ENCODE measurements at places on chromosomes 6 and 20.
A peak's percentile ranks its signal among the peaks of the same experiment; 100 is the strongest.

DNA sequence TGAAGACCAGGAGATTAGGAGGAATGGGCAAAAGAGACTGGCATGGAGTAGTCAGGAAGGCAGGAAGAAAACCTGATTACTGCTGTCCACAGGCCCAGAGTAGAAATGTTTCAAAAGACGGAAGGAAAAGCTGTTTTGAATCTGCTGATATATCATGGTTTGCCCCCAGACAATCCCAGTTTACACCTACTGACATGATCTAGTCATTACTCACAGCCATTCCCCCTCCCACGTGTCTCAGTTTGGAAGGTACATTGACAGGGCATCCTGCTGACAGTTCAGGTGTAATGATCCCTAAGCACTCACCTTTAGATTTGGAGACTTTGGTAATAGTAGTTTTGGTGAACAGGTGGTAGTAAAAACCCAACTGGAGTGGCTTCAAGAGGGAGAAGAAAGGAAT lies 9.8 kb upstream of the TXNDC5 start:
- no peak for DNase-seq

- DNase-seq: no peak
Observed at GRCh38 chr6:151441390-151442166, 10.3 kb downstream of the RMND1 start.

DNA sequence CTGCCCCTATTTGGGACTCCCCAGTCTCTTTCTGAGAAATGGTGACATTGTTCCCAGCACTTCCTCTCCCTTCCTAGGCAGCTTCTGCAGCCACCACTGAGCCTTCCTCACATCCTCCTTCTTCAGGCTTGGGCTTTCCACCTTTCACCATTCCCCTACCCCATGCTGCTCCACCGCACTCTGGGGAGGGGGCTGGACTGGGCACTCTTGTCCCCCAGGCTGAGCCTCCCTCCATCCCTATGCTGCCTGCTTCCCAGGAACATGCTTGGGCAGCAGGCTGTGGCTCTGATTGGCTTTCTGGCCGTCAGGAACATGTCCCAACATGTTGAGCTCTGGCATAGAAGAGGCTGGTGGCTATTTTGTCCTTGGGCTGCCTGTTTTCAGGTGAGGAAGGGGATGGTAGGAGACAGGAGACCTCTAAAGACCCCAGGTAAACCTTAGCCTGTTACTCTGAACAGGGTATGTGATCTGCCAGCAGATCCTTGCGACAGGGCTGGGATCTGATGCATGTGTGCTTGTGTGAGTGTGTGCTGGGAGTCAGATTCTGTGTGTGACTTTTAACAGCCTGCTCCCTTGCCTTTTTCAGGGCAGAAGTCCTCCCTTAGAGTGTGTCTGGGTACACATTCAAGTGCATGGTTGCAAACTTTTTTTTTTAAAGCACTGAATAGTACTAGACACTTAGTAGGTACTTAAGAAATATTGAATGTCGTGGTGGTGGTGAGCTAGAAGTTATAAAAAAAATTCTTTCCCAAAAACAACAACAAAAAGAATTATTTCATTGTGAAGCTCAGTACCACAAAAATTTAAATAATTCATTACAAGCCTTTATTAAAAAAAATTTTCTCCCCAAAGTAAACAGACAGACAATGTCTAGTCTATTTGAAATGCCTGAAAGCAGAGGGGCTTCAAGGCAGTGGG lies 2.1 kb upstream of the CDKN1A start:
- DNase-seq: peak; percentile 29

DNA sequence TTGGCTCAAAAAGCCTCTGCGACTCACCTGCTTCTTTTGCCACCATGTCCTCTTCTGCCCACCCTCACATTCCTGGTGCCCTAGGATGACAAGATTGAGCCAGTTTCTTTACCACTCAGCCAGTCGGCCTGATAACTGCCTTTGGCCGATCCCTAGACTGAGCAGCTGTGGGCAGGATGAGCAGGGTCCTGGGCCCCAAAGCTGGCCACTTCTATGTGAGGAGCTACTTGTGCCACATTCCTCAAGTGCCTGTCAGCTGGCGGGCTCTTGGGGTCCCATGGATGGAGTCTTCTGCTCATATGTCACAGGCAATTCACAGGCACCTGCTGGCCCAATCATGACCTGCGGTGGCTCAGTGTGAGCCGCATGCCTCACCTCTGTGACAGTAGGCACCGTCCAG lies 16.5 kb downstream of the DYNLRB1 start:
- no peak for DNase-seq

DNA sequence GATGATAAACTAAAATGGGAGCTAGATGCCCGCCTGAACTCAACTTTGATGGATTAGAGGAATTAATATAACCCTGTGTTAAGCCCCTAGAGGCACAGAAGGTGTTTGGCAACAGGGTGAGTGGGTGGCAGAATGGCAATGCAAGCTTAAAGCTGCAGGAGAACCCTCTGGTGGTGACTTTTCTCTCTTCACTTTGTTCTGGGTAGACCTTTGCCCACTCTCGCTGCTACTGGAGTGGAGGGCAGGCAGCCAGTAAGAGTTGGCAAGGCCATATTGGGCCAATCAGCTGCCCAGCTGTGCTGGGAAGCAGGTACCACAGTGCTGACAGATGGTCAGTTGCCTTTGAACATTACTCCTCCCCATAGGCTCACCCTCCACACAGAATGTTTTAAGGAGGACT lies 468.2 kb downstream of the MMUT start:
- DNase-seq: no peak

DNA sequence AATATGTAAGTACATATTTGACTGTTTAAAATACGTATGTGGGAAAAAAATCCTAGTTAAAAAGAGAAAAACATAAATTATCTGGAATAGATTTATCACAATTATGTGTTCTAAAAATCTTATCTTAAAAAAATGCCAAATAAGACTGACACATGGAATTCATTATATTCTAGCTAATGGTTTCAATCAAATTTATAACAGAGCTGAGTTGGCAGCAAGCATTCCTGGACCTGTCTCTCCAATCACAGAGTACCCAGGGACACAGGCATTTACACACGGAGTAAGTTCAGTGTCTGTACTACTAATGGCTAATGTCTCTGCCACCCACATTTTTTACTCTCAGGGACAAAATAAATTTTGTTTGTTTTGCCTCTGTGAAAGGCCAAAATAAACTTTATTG lies 122.3 kb downstream of the RPS12 start:
- DNase-seq: peak; percentile 15

- DNase-seq: peak; percentile 81
Observed at GRCh38 chr20:35307666-35308653, 15.7 kb upstream of the FAM83C start.

DNA sequence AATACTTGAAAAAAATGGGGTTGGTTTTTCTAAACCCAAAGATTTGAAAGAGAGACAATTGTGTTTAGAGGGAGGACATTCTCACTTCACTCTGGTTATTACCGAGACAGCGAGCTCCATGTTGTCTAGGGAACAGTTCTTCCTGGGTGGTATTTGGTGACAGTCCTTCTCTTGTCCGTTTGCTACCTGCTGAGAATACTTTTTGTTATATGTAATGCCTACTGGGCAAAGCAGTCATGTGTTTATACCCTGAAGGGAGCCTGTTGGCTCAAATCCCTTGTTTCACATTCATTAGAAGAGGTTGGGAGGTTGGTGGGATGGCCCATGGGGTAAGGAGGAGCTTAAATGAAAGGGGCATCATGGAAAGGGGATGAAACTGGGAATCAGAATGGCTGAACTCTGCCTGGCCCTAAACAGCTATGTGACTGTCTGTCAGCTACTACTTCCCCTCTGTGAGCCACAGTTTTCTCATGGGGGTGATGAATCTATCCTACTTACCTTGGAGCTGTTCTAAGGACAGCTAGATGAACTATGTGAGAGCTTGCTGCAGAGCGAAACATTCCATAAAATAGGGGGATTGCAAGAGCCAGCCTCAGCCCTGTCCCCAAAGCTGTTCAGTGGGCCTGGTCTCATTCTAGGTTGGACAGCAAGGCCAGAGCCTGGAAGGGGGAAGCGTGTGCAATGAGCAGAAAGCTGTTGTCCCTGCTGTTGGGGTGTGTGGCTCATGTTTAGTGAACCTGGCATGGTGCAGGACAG lies 43.5 kb downstream of the FNDC1 start:
- no peak for DNase-seq

GRCh38 chr20:50372770-50373088 lies 137.5 kb upstream of the PTPN1 start:
- DNase-seq: no peak

DNA sequence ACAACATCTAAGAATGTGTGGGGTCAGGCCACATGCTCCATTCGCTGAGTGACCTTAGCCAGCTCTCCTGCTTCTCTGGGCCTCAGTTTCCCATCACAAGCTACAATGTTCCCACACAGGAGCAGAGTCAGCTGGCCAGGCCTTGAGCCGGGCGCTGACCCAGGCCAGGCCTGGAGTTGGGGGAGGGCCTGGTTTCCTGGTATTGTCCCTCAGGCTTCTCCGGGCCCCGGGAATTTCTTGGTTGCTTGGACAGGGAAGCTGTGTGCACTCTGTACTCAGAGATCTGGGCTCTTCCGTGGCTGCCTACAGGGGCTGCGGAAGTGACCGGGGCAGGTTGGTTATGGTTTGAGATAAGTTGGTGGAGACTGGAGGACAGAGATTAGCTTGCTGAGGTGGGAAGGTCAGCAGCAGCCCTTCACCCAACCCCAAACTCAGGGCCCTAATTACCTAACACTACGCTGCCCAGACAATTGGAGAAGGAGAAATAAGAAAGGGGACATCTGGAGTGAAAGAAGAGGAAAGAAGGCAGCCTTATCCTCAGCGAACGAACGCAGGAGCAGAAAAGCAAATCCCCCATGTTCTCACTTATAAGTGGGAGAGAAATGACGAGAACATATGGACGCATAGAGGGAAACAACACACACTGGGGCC lies 6.2 kb downstream of the TGM2 start:
- DNase-seq: no peak

DNA sequence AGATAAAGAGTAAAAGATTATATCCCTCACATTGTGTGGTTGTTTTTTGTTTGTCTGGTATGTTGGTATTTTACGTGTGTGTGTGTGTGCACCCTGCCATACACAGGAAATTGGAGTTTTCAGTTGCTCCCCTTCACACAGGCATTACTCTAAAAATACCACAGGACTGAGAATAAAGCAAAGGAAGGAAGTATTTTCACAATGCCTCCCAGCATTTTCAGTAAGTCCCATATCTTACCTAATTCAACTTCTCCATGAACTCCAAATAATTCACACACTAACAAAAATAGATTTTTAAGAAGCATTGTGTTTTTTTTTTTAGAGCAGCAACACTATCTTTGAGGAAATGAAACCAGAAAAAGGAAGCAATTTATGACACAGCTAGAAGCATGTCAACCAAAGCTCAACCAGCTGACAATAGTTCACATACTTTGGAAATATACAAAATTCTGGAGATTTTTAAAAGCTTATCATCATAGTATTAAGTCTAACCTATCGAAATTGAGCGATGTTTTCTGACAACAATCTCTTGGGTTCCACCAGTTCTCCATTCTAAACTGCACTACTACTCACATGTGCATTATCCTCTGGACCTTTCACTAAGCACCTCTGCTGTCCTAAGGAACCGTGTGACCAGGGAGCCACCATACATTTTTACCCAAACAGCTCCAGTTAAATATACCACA lies 2.1 kb downstream of the UBE2J1 start:
- peak; percentile 27 for DNase-seq

GRCh38 chr6:7234547-7234946 lies 78.5 kb downstream of the SSR1 start:
- no peak for DNase-seq

- DNase-seq: peak; percentile 60
Observed at GRCh38 chr20:19495905-19496703, 262.0 kb upstream of the RIN2 start.

DNA sequence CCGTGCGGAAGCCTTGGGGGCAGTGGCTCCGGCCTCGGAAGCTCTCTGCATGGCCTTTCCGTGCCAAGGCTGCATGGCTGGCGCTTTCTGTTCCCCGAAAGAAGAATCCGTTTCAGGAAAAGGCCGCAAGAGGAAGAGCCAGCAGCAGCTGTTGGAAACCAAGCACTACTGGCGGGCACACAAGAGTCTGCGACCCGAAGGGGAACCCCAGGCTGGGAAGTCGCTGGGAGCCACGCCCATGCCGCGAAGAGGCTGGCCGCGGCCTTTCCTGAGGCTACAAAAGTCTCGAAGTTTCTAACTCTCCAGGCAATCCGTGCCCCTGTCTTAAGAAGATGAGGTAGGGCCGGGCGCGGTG lies at the start of gene CGAS:
Gene CGAS (minus strand): TSS at position 191 of the 355 bp plus-strand sequence. CDS start 116 bp downstream, at position 75.
- peak; percentile 70 for DNase-seq

- DNase-seq: no peak
Observed at GRCh38 chr6:5992551-5993225, 14.0 kb downstream of the NRN1 start.

- DNase-seq: peak; percentile 87
Observed at GRCh38 chr6:28269492-28269891, 2.5 kb downstream of the ZSCAN26 start.

- no peak for DNase-seq
Observed at GRCh38 chr20:58570204-58570859, 55.1 kb upstream of the APCDD1L start.

GRCh38 chr20:64051561-64052325 lies 2.3 kb upstream of the SOX18 start:
- DNase-seq: no peak

GRCh38 chr6:13229205-13230085 lies 98.9 kb downstream of the TBC1D7 start:
- DNase-seq: peak; percentile 37

DNA sequence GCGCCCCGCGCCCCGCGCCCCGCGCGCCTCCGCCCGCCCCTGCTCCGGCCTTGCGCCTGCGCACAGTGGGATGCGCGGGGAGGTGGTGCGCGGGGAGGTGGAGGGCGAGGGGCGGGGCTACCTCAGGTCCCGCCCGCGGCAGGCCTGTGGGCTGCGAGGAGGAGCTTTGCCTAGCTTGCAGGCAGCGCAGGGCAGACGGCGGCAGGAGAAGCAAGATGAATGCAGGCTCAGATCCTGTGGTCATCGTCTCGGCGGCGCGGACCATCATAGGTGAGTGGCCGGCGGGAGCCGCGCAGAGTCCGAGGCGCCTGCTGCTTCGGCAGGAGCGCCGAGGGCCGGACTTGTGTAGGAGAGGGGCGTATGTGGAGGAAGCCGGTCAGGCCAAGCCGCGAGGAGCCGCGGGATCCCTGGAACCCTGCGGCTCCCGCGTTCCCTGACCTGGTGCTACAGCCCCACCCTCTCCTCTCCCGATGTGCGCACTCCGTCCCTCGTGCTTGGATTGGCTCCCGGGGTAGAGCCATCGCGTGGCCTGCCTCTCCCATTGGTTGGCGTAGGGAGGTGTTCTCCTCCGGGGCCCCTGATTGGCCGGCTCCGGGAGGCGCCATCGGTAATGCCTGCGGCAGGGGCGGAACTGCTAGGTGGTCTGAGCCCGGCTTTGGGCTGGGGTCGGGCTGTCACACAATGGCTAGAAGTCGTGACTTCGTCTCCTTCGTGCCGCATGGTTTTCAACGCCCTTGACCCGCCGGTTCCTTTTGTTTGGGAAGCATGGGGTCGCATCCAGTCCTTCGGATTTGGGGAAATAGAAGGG lies at the start of gene ACAT2:
Gene ACAT2 (plus strand): TSS at position 173 of the 808 bp plus-strand sequence. CDS start 43 bp downstream, at position 216.
- peak; percentile 95 for DNase-seq

DNA sequence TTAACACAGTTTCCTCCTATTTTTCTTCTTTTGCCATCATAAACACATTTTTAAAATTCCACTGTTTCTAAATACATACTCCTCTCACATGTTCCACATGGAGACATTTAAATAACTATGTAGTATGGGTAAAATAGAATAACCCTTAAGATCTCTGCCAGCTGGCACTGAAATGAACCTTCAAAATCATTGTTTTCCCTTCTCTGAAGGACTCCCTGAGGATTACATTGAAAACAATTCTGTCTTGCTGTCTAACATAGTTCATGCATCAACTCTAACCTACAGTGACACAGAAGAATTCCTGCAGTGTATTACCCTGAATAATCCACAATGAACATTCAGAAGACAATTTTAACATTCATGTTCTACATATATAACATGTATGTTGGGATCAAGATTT lies 1361.8 kb upstream of the CITED2 start:
- DNase-seq: peak; percentile 53

GRCh38 chr6:35048631-35049083 lies 92.5 kb downstream of the TCP11 start:
- DNase-seq: peak; percentile 83
